ENCODE measurements at places on chromosomes 7 and 10.

- no peak for DNase-seq
Measured at GRCh38 chr7:2017481-2017891, 215.3 kb downstream of the MAD1L1 start.

GRCh38 chr10:122565766-122566206, 5.2 kb downstream of the DMBT1 start:
- DNase-seq = peak; percentile 81

DNA sequence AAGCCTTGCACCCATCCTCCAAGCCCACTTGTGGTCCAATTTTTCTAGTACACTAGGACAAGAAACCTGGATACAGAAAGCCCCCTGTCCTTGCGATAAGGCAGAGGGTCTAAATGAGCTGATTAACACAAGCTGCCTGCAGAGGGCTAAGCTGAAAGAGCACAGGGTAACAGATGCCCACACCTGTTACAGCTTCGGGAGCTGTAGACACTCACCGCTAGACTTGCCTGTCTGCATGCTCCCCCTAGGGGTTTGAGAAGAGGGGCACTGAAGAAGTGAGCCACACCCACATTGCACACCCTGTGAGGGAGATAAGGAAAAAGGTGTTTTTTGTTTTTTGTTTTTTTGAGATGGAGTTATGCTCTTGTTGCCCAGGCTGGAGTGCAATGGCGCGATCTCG, 386.5 kb upstream of the AUTS2 start:
- DNase-seq = no peak

- no peak for DNase-seq
Measured at GRCh38 chr7:98493030-98493778, 92.3 kb upstream of the BAIAP2L1 start.

DNA sequence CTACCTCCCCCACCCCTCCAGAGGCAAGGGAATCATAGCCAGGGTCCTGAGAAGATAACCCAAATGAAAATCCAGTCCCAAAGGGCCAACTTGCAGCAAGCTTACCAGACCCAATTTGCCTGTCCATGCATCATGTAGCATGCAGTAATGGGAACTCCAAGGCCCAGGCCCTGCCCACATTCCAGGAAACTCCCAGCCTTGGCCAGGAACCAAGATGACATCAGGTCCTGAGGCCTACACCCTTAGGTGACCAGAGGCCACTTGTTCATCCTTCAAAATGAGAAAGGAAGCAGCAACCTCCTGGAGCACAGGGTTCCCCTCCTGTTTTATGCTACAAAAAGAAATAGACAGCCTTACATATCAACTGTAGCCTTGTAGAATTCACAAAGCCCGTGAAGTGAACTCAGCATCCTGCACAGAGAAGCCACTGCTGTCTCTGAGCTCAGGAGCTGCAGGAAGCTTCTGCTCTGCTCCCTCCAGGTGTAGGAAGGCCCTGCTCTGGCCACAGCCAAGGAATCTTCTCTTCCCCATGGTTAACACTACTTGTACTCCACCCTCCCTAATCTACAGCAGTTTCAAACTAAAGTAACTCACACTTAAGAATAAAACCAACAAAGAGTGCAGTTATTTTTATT, 30.3 kb upstream of the GRB10 start:
- no peak for DNase-seq

DNA sequence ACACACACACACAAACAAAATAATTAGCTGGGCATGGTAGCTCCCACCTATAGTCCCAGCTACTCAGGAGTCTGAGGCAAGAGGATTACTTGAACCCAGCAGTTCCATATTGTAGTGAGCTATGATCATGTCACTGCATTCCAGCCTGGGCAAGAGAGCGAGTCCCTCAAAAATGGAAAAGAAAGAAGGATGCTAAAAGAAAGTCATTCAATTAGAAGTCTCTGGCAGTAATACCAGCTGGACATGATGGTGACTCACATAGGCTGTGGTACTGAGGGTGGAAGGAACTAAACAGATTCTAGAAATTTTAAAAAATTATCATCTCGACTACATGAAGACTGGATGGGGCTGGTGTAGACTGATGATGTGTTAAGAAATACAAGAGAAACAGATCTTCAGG, 385.3 kb downstream of the ETV1 start:
- no peak for DNase-seq

- no peak for DNase-seq
Measured at GRCh38 chr7:142548978-142549377, 200.3 kb upstream of the PRSS1 start.

- no peak for DNase-seq
Measured at GRCh38 chr10:91590142-91590903, 42.5 kb downstream of the PPP1R3C start.

GRCh38 chr7:90933984-90934383, 330.2 kb upstream of the FZD1 start:
- DNase-seq = no peak
